ENCODE measurements at places on chromosomes 11 and 22. TPM values are rescaled to one million over a fixed set of nuclear protein-coding genes. Genes with fewer than 3 reads are reported as not detected.

DNA sequence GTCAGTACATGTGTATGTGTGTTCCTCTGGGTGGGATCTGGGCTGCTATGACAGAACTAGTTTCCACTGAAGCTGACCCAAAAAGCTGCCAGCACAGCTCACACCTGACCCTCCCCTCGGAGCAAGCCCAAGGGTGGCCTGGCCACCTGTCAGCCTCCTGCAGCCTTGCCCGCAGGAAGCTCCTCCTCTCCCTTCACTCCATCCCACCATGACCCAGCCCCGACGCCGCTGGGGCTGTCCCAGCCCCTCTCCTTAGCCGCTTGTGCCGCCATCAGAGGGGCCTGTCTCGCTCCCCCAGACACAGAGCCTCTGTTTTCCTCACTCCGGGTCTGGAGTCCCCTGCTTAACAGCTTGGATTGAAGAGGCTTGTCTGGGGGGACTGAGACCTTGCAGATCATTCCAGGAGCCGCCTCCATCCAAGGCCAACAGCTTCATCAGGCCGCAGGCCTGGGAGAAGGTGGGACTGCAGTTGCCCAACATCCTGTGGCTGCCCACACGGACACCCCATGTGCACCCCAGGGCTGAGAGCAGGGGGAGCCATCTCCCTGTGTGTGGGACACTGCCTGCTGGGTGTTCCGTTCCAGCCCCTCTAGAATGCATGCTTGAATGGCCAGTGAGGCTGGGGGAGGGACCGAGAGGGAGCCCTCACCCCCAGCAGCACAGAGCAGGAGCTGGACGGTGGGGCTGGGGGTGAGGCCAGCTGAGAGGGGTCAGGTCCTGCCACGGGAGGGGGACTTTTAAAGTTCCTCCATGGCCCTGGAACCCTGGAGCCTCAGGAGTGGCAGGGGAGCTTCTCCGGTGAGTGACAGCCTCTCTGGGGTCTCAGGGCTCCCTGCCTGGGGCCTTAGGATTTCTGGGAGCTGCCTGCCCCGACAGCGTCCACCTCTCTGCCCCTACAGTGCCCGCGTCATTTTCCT is 696 bp downstream of the MRGPRF start:
- DNase-seq, result no peak

DNA sequence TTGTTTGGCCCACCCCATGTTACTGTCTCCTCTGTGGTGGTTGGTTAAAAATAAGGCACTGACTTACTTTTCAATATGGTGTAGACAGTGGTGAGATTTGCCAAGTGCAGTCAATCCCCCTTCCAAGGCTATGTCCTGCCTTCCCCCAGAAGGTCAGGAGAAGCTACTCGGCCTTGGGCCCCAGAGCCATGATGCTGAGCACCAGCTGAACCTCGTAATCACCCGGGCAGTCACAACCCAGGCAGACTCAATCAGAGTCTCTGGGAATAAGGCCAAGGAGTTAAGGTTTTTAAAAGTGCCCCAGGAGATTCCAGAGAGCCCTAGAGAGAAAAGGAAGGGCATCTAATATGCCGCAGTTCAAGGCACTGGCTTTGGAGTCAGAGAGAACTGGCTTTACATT is 23.8 kb downstream of the MYO18B start:
- no peak for DNase-seq

- no peak for DNase-seq
These were observed 556.0 kb downstream of the LUZP2 start for GRCh38 chr11:25052844-25053243.

Gene CPSF7
- 29.7 TPM for total RNA-seq

DNA sequence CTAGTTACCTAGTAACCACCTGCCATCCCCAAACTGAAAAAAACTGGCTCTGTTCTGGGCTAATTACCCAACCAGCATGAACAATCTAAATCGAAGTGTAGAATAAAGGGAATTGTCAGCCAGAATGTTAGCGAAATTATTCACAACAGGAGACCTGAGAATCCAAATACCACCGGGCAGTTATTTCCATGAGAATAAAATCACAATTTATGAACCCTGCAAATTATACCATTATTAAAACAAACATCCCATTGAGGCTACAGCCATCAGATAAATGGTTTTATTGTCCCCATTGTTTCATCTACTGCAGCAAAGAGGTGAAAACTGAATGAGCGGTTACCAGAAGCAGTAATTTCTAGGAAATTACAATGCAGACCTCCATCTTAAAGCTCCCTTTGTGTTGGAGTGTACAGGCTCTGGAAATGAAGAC is 21.7 kb downstream of the FAM168A start:
- no peak for DNase-seq

- no peak for DNase-seq
These were observed 37.7 kb upstream of the MMP12 start for GRCh38 chr11:102912482-102912830.

All from hepatocyte (in vitro differentiated cells).